CD4-positive, alpha-beta T cell treated with Interleukin-10 for 1 hour (primary cell): ENCODE measurements at places on chromosomes 6 and 20.

DNA sequence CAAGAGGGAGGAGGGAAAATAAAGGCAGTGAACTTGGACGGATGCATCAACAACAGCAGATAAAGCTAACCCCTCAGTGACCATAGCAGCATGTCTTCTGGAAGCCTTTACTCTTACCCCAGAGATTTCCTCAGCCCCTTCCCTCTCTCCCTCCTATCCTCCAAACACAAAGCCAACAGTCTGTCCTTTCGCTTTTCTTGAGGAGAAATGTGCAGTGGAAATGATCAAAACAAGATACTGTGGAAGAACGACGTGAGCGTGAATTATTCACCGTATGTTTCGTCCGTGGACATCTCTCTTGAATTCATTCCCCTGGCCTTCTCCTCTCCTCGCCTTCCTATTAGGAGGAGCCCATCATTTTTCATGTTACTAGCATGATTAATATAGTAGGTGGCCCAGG, 8.5 kb downstream of the NRN1 start:
- DNase-seq = no peak

GRCh38 chr6:144390886-144391285, 105.8 kb downstream of the UTRN start:
- no peak for DNase-seq

- DNase-seq = no peak
Observed at GRCh38 chr6:4023240-4023639, 55.7 kb downstream of the FAM217A start.

GRCh38 chr20:41467220-41467619, 100.6 kb upstream of the EMILIN3 start:
- DNase-seq = no peak

GRCh38 chr20:46206025-46206424, 87.9 kb downstream of the CD40 start:
- peak; percentile 4 for DNase-seq

GRCh38 chr6:134431421-134431859, 113.5 kb upstream of the SGK1 start:
- DNase-seq = no peak

GRCh38 chr6:42263165-42263728, 45.6 kb upstream of the MRPS10 start:
- DNase-seq = no peak

DNA sequence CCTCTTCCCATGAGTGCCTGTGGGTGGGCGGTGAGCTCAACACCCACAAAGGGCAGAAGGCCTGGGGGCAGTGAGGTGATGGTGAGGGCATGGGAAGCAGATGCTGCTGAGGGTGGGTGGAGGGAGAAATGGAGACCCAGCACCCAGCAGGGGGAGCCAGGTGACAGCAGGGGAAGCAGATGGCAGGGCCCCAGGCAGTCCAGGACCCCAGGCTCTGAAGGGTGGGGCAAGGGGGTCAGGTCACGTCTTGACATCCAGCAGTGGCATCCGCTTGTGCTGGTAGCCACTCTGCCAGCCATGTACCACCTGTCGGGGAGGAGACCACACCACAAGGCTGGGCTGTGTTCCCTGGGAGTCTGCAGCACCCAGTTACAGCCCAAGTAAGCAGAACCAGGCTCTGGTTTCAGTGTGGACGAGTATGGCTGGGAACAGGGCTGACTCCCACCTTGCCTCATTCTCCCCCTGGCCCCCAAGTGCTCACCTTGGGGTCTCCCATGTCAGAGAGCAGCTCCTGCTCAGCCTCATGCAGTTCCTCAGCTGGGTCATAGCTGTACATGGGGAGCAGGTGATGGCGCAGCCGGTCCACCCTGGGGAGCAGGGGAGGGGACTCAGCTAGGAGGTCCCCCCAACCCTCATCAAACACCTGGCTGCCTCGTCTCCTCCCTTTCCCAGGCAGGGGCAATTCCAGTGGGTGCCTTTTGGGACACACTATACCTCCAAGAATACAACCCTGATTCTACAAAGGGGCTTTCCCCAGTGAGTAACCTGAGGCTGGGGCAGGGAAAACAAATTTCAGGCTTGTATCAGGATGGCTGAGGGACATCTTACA, 2.0 kb downstream of the SMIM29 start:
- peak; percentile 61 for DNase-seq

DNA sequence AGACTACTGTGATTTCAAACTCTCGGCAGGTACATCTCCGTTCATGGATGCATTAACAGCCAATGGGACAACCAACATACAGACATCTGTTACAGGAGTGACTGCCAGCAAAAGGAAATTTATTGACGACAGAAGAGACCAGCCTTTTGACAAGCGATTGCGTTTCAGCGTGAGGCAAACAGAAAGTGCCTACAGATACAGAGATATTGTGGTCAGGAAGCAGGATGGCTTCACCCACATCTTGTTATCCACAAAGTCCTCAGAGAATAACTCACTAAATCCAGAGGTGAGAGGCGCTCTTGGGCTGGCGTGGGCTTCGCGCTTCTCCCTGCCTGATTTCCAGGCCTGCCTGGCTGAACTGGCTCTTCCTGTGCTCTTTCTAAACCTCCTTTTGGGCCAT, 68.4 kb downstream of the RPP40 start:
- DNase-seq = no peak

GRCh38 chr6:133359760-133360159, 118.6 kb downstream of the EYA4 start:
- no peak for DNase-seq

DNA sequence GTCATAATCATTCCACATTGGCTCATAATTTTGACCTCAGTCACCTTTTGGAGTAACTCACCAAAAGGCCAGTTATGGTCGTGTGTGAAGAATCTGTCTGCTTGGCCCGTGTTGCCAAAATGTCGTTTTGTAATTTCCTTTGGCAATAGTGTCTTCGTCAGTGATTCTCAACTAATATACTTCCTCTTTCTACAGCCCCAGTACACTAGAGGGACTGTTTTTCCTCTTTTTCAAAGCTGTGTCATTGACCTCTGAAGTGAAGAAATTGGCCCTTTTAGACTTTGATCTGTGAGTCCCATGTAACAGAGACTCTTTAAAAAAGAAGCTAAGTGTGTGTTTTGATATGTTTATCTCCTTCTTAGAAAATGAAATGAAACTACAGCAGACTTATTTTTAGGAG, 5.2 kb downstream of the FOXO3 start:
- DNase-seq = peak; percentile 33

- DNase-seq = no peak
Observed at GRCh38 chr6:49464691-49465090, 1.5 kb downstream of the CENPQ start.

DNA sequence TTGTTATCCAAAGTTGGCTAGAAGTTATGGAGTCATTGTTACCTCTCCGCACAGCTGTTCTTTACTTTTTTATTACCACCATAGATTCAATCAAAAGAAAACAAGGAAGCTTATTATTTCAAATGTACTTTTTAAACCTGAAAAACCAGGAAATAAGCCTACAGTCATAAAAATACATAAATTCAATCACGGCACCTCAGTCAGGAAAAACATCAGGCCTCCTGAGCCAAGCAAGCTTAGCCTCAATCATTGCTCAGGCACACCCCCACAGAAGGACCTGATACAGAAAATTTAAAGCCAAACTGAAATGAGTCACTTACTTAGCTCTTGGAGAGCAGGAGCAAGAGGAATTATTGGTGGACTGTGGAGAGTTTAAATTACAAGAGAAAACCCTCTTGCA, 44.3 kb downstream of the MARCKS start:
- DNase-seq = no peak

- DNase-seq = no peak
Observed at GRCh38 chr6:41426438-41426851, 91.0 kb downstream of the NCR2 start.

DNA sequence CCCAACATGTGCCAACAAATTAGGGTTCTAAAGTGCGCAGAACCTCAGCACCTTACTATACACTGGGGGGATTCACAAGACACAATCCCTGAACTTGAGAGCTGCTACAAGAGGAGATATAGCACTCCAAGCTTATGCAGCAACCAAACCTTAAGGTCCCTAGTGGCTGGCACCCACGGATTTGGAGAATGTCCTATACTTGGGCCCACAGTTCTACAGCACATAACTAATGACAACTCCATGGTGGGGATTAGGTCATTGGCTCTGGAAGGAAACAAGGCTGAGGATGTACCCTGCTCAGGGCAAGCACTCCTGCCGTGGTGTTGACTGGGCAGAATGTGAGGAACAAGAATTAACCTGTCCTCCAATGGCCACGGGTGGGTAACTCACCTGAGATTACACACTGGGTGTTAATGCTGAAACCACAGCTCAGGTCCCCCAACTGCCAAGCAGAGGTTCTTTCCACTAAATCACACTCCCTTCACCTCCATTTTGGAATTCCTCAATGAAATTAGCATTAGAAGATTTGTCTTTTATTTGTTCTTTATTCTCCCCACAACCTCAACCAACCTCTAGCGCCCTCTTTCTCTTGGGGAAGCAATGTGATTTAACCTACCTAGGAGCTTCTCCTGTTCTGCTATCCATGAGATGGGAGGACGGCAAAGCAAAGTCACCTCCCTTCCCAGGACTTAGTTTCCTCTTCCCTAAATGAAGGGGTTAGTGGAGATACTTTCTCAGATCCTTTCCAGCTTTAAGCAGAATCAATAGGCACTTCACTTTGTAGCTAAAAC, 32.0 kb downstream of the TRERF1 start:
- DNase-seq = no peak

DNA sequence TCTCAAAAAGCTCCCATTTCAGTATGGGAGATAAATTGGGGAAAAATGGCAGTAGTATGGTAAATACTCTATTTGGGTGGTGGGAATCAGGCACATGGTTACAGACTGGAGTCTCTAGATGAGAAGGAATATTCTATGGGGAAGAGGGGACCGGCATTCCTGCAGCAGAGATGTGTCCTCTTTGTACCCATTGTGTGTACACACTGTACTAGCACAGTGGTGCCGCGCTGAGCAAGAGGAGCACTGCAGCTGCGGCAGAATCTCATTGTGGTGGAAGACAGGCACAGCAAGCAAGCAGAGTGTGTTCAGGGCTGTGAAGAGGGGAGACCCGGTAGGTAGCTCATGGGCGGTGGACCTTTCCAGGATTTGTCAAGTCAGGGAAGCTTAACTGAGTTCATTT, 13.0 kb downstream of the AFDN start:
- DNase-seq = no peak

- DNase-seq = no peak
Observed at GRCh38 chr6:101085327-101085726, 204.2 kb upstream of the ASCC3 start.

- peak; percentile 74 for DNase-seq
Observed at GRCh38 chr20:24100370-24101011, 111.9 kb upstream of the GGTLC1 start.
